ENCODE measurements at places on chromosomes 13 and 19.

GRCh38 chr13:112506046-112506445 lies 81.9 kb downstream of the TUBGCP3 start:
- no peak for DNase-seq

DNA sequence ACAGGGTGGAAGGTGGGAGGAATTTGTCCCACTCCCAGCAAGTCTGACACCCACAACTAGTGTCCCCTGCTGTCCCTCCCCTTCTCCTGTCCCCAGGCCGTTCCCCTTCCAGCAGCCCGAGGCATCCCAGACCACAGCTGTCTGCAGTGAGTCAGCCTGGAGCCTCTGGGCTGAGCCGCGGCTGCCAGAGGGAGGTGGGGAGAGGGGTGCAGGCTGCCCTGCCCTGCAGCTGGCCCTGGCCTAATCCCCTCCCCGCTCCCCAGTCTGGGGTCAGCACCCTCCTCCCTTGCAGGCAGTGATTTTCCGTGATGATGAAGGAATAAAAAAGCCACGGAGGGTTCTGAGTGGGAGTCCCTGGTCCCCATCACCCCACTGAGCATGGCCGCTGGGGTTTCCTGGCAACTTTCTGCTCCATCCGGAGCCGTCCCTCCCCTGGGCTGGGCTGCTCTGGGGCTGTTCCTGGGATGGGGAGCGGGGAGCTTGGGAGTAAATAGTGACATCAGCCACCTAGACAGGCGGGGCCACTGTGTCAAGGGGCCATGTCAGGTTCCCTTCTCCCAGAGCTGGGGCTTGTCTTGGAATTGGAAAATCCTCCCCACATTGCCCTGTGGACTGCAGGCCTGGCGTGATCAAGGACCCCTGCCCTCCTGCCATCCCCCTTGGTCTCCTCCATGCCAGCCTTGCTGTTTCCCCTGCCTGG lies 16.8 kb downstream of the SPC24 start:
- peak; percentile 5 for DNase-seq

DNA sequence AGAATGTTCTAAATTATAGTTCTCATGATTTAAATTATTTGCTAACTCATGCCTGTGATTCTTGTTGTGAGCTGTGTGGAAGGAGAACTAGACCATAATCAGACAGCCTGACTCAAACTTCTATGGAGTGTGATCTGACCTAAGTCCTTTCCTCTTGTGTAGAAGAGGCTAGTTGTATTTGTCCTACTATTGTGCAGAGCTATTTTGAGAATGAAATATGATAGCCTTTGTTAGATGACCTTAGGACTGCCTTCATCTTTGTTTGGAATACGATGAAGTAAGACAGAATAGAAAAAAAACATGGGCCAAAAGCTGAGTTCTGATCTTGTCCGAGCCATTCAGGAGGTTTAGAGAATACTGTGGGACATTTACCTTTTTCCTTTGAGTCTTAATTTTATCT lies 119.4 kb downstream of the STOML3 start:
- DNase-seq = no peak

GRCh38 chr13:45120967-45121831 lies 889 bp downstream of the GTF2F2 start:
- no peak for DNase-seq

DNA sequence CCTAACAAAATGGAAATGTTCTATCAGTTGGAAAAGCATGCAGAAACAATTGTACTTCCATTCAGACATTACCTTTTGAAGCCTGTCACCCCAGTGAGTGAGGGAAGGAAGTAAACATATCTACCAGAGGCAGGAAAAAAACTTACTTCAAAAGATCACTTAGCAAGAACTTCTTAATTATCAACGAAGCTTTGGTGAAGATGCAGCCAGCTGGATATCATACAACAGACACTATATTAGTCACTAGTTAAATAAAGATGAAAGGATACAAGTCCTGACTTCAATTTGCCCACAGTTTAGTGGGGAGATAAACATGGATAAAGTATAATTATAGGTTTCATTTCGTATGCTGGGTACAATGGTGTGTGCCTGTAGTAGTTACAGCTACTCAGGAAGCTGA lies 148.8 kb downstream of the TNFRSF19 start:
- DNase-seq = no peak

DNA sequence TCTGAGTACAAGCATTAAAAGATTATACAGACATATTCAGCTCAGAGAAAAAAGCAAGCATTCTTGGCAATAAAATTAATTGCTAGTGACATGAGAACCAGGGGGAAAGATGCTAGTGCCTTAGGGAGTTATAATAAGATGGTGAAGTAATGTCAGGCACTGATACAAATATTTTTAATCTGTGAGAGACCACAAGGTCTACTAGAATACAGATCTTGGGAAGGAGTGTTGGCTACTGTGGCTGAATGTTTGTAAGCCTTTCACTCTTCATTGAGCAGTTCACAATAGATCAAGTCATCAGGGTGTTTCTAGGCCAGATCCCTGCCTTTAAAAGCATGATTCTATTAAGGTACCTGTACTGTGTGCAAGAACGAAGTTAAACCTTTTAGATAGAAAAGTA lies 16.4 kb downstream of the FREM2 start:
- DNase-seq = no peak

DNA sequence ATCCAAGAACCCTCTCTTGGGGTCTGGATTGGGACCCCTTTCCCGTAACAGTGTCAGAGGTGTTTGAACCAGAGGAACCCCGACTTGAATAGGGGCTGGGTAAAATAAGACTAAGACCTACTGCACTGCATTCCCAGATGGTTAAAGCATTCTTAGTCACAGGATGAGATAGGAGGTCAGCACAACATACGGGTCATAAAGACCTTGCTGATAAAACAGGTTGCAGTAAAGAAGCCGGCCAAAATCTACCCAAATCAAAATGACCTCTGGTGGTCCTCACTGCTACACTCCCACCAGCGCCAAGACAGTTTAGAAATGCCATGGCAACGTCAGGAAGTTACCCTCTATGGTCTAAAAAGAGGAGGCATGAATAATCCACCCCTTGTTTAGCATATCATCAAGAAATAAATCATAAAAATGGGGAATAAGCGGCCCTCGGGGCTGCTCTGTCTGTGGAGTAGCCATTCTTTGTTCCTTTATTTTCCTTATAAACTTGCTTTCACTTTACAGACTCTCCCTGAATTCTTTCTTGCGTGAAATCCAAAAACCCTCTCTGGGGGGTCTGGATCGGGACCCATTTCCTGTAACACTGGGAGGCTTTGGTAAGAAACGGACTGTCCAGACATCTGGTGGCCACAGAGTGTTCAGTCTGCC lies 4.4 kb upstream of the SIN3B start:
- no peak for DNase-seq

- no peak for DNase-seq
These were observed 107.6 kb downstream of the PIBF1 start for GRCh38 chr13:72889495-72889894.

DNA sequence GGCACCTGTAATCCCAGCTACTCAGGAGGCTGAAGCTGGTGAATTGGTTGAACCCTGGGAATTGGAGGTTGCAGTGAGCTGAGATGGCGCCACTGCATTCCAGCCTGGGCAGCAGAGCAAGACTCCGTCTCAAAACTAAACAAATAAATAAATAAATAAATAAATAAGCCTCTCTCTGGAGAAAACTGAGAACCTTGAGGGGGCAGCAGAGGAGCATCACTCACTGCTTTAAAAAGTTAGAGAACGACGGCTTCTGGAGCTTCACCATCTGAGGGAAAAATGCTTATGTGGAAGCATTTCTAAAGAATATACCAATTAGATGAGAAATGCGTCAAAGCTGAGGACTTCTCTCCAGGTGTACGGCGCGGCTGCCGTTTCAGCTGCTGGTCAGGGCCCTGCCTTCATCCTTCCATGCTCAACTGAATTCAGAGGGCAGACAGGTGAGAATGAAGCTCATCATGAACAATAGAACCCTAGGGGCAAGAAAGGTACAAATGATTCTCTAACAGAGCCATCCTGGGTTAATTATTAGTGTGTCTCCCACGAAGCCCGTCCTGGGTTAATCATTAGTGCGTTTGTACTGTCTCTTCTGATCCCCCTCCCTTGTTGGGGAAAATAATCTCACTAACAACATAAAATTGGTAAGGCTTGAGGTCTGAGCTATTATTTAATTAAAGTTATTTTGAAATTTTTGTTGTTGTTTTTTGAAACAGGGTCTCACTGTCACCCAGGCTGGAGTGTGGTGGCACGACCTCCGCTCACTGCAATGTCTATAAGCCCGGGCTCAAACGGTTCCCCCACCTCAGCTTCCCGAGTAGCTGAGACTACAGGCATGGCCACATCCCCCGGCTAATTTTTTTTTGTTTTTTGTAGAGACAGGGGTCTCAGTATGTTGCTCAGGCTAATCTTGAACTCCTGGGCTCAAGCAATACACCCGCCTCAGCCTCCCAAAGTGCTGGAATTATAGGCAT lies 80.1 kb downstream of the IPO5 start:
- DNase-seq = peak; percentile 30

GRCh38 chr13:111486801-111487200 lies 166.4 kb downstream of the TEX29 start:
- no peak for DNase-seq

DNA sequence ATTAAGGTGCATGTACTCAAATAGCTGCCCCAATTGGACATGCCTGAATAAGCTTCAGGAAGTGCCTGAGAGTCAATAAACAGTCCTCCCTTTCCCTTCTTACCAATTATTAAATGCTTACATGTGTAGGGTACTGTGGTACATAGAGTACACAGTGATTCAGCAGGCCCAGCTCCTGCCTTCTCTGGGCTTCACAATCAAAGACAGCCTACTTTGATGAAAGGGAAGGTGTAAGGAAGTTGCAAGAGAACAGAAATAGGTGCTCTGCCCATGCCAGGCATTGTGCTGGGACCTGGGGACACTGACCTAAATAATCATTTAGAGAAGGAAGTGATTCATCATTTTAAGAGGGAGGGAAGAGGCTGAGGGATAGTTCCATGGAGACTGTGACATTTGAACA lies 17.2 kb downstream of the FRY start:
- no peak for DNase-seq

DNA sequence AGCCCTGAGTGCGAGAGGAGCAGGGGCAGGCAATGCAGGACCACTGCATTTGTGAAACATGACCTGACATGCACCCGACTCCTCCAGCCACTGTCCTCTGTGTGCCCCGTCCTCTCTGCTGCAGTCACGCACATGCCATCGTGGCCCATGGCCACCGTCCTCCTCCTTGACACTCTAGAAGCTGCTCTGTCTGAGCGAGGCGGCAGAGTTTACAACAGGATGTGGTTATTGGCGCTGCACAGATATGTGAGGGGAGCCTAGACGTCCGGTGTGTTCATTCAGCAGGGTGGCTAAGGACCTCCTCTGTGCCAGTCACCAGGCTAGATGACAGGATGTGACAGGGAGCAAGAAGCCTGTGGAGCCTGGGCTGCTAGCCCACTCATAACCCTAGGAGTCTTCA lies 277.8 kb downstream of the FOXO1 start:
- no peak for DNase-seq

DNA sequence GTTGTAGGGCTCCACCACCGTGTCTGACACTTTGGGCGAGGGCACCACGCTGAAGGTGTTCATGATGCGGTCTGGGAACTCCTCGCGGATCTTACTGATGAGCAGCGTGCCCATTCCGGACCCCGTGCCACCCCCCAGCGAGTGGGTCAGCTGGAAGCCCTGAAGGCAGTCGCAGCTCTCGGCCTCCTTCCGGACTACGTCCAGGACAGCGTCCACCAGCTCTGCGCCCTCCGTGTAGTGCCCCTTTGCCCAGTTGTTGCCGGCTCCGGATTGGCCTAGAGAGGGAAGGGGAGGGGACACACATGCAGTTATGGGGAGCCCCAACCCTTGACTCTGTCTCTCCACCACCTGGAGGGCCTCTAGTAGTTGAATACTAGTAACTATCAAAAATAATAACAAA lies 6.2 kb downstream of the TUBB4A start:
- DNase-seq = no peak

DNA sequence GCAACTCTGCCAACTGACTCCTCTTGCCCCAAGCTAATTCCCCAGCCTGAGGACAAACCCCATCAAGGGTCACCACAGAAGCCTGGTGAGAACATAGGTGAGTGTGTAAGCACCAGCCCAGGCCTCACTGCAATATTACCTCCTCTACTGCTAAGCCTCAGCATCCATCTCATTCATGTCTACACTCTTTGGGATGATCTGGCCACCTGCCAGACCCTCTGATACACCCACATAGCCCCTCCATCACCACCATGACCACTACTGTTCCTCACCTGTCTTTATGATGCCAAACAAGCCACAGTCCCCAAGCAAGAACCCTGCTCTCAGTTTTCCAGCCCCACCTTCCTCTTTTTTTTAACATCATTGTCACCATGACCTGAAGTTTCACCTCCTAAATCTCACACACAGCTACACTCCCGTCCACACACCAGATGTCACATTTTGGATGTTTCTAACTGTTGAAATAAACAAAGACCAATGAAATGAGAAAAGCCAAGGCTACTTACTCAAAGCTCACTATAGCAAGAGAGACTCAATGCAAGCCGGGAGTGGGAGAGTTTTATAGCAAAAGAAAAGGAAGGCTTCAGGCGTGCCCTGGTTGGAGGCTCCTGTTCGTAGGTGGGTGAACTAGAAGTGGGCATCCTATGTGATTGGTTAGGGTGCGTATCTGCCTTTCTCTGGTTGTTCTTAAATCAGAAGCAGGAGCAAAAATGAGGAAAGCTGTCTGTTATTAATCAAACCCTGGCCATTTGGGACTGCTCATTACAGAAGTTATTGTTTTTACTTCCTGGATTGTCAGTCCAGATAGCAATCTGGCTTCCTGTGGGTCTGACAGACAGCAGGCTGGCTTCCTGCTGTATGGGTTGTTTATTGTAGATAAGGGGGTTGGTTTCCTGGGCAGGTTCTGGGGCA lies 2.0 kb downstream of the ZNF792 start:
- no peak for DNase-seq

- no peak for DNase-seq
These were observed 1.3 kb downstream of the PMIS2 start for GRCh38 chr19:35587321-35587720.

DNA sequence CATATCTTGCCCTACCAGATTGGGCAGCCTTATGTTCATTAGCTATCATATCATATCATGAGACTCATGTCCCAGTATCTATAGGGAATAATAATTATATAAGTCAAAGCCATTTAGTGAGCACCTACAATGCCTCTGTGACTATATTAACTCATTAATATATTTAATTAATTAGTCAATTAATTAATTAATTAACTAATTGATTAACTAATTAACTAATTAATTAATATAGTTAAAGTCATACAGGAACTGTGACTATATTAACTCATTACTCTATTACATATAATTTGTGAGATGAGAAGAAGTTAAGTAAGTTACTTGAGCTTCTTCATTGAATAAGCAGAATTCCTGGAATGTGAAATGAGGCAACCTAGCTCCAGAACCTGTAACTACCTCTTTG lies 588.3 kb upstream of the SLITRK1 start:
- DNase-seq = no peak

- DNase-seq = no peak
These were observed 29.2 kb downstream of the WDR87 start for GRCh38 chr19:37877147-37877546.

GRCh38 chr13:93039131-93039530 lies 187.5 kb upstream of the GPC6 start:
- DNase-seq = no peak

All from DMS79 (cell line).